ENCODE measurements at places on chromosomes 5 and 9. TPM values are rescaled to one million over a fixed set of nuclear protein-coding genes. Genes with fewer than 3 reads are reported as not detected.

The CACNA1B gene
- under 0.01 TPM for total RNA-seq

The GZMA gene
- total RNA-seq: not detected

The ANKRD34B gene
- not detected for total RNA-seq

The SAXO1 gene
- total RNA-seq: under 0.01 TPM

The DEPDC1B gene
- total RNA-seq: 1.8 TPM

DNA sequence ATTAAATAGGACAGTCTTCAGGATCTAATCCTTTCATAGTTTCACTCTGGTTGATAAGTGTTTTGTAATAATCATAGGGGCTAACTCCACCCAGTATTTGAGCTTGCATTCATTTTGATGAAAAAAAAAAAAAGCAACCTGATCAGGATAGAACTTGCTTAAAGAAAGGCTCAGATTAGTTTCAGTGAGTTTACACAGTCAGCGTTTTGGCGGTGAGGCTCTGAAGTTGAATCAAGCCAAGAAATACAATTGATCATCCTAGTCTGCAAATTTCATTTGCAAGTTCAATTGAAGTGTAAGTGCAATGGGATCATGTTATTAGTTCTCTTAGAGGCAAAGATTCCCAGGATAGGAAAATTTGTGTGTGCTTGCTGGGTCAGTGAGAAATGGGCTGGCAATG lies 159.7 kb upstream of the ELL2 start:
- DNase-seq: no peak

GRCh38 chr5:179765400-179765799 lies 28.4 kb upstream of the LTC4S start:
- peak; percentile 96 for DNase-seq

DNA sequence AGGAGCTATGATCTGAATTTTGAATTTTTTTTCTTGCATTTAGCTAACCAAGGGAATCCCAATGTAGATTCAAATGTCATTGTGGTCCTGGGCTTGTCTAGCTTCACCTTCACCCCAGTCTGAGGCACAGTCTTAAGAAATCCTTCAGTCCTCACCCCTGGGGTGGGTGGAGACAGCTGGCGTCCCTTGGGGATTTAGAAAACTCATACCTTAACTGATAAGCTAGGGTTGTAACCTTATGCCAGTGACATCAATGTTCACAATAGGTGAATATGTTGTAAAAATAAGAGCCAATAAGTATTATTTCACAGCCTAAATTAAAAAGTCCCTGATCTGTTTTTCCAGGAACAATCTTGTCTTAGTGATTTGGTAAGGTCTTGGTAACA lies 4.6 kb downstream of the ISOC1 start:
- DNase-seq: no peak

GRCh38 chr5:144468571-144468970 lies 297.9 kb downstream of the KCTD16 start:
- no peak for DNase-seq

DNA sequence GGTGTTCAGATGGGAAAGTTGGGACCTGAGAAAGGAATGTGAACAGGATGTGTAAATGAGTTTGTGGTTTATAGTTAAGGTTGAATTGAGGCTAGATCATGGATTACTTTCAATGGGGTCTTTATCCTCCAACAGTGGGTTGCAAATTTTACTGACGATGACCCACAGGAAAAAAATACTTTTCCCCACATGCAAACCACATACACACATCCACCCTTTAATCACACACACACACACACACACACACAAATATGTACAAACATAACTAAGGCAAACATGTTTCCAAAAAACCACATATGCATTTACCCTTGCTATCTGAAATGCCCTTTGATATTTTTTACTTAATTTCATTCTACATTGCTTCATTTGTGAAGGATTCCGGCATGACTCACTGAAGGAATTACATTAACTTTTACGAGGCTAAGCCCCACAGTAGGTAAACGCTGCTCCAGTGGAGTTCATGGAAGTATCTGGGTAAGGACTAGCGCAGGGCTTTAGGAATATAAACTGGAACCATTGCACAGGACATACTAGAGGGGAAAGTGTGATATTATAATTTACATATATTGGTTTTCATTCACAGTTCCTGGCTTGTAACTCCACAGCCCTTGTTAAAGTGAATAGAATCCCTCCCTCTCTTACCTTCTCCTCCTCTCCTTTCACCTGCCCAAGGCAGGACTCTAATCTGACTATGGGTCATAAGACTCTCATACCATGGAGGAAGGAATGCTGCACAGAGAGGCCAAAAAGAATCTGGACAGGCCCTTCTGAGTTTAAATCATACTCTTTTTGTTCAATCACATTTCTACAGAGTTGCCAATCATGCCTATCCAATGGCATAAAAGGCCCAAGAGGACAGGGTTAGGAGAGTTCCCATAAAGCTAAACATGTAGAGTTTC lies 8.5 kb upstream of the SPEF2 start:
- DNase-seq: no peak

DNA sequence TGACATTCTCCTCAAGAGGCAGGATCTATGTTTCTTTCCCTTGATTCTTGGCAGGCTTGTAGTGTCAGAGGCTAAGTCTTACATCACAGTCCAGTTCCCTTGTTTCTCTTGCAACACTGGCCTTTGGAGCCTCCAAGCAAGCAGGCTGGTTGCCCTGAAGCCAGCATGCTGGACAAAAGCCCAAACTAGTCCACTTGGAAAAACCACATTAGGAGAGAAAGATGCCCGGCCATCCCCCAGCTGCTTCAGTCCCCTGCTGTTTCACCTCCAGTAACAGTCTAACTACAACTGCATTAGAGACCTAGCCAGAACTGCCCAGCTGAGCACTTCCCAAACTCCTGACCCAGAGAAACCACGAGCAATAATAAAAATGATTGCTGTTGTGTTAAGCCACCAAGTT lies 87.6 kb downstream of the ADAMTS6 start:
- DNase-seq: peak; percentile 41

Measured in osteoblast (primary cell).